ENCODE measurements at places on chromosomes 6 and 20.

GRCh38 chr20:11158146-11158545 is 484.3 kb upstream of the JAG1 start:
- DNase-seq, result no peak

DNA sequence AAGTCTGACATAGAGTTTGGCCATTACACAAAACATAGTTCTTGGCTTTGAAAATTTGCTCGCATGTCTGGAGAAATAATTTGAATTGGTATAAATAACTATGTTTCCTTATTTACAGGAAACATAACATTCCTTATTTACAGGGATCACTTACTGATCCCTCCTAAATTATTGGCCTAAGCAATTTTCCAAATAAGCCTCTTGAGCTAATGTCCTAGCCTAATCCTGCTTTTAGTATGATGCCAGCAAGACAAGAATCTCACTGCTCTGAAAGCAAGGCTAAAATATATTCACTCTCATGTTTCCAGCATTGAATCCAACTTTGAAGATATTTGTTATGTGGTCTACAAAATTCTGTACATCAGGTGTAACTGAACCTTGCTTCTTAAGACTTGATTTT is 4.1 kb upstream of the TBC1D32 start:
- no peak for DNase-seq

- no peak for DNase-seq
These were observed 20.6 kb upstream of the VEGFA start for GRCh38 chr6:43749461-43749860.

GRCh38 chr6:31769684-31770371 is 7.3 kb downstream of the VWA7 start:
- DNase-seq, result no peak

GRCh38 chr6:2684103-2684749 is 66.5 kb downstream of the MYLK4 start:
- no peak for DNase-seq

DNA sequence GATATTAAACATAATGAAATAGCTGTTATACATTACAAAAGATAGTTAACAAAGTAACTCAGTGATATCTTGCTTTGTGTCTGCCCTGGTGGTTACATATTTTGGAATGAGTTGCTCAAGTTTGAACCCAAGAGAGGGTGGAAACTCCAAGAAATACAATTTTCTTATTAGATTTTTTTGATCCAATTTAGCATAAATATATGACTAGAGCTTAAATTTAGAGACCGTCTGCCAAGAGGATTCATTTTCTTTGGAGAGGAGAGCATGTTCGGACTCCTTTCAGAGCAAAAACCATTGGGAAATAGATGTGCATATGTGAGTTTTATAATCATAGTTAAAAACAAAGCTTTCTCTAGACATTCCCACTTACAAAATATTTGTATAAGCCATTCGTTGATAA is 353.4 kb downstream of the EPM2A start:
- DNase-seq, result no peak

GRCh38 chr6:80467408-80467807 is 360.9 kb downstream of the BCKDHB start:
- DNase-seq, result no peak

GRCh38 chr20:6715401-6715941 is 52.0 kb upstream of the BMP2 start:
- DNase-seq, result no peak

- DNase-seq, result no peak
These were observed 52.1 kb downstream of the RIPOR2 start for GRCh38 chr6:24883618-24884017.

DNA sequence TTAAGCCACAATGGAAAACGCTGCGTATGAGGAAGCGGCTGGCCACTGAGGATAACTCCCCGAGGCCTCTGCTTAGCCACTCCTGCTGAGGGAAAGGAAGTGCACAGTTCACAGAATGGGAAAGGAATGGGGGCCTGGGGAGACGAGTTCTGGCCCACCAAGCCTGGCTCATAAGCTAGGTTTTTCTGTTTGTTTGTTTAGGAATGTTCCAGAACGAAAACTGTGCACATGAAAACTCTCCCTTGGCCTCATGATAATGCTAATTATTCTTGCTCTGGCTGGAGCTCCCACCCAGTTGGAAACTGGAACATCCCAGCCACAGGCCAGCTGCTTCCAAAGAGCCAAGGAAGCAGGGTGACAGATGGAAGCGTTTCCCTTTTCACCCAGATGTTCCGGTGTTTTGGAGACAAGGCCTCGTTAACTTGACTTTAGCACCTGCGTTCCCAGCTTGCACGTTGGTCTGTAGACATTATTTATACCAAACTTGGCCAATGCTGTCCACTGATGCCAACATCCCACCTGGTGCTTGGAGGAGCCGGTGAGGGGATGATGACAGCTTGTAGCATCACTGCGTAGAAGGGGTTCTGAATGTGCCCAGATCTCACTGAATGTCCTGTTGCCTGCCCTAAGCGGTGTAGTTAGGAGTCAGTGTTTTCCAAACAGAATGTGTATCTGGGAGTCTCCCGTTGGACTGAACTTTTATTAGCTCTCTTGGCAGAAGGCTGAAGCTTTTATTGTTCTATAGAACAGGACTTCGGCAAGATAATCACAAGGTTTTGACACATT is 34.5 kb downstream of the APCDD1L start:
- DNase-seq, result no peak

GRCh38 chr6:111609028-111609820 is 3.5 kb upstream of the TRAF3IP2 start:
- no peak for DNase-seq

GRCh38 chr20:10504994-10505730 is 70.1 kb downstream of the SLX4IP start:
- DNase-seq, result no peak

- no peak for DNase-seq
These were observed 27.1 kb downstream of the SYNJ2 start for GRCh38 chr6:158008864-158009113.

GRCh38 chr6:153103319-153103655 is 27.8 kb downstream of the RGS17 start:
- no peak for DNase-seq

All from hypothalamus (tissue), 51 donors.